ENCODE measurements at places on chromosomes 11 and 22.

DNA sequence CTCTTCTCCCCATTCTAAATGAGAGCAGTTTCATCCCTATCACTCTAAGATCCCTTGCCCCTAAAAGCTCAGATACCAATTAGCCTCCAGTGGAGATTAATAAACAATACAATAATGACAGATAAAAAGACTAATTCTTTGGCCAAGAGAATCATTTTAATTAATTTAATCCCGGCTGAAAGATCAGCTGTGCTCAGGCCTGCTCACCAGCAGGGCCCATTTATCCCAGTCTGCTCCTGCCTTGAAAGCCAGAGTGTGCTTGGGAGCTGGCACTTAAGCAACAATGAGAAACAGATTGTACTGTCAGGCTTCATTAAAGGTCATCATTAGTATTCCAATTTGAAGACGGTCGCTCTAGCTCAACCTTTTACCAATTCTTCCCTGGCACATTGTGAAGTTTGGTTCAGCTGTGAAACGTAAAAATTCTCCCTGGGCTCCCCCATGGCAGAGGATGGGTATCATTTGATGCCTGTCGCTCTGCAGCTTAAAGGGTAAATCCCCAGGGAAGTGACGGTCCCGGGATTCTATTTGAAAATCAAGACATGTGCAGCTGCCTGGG, 36.1 kb upstream of the HTATIP2 start:
- no peak for DNase-seq

DNA sequence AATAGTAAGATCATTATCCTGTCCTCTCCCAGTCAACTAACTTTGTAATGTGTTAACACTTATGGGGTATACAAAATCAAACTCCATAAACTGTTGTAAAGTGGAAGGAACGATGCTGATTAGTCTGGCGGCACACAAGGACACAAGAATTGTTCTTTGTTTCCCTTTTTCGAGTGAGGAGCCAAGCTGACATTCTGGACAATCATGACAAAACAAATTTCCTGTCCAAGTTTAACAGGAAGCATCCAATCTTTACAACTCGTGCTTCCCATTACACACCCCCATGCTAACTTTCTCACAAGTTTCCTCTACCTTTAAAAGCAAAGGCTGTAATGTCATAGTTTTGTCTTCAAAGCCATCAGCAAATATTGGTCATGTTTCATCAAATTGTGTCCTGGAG, 20.4 kb upstream of the LDLRAD3 start:
- no peak for DNase-seq

DNA sequence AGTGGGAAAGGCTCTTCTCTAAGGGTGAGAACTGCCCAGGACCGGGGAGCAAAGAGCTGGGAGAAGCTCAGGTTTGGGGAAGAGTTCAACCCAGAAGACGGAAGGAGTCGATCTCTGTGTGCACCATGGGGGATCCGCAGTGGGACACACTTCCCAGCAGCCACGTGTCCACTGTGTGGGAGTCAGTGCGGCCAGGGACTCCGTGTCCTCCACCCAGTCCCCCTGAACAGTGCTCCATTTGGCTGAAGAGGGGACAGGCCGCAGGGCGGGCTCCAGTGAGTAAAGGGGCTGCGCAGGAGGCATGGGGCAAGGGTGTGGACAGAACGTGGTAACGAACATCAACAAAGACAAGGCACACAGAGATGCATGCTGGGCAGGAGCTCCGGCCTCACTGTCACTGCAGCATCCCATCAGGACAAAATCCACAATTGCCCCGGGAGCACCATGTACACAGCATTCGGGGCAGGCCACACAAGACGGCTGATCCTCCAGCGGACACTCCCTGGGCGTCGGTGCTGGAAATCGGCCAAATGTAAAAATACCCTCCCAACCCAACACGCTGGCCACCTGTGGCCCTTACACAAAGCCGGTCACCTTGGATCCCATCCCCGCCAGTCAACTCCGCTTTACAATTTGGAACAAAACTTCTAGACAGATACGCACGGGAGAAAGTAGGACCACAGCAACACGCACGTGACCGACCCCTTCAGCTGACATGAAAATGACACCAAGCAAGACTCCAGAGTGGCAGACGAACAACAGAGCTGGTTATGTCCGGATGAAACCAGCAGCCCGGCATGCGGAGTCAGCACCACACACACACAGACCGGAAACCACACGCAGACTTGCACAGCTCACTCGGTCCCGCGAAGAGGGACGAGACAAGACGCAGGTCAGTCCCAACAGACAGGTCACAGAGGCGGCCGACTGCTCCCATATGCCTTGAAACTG, 366.8 kb downstream of the SHANK2 start:
- DNase-seq, result peak; percentile 7

DNA sequence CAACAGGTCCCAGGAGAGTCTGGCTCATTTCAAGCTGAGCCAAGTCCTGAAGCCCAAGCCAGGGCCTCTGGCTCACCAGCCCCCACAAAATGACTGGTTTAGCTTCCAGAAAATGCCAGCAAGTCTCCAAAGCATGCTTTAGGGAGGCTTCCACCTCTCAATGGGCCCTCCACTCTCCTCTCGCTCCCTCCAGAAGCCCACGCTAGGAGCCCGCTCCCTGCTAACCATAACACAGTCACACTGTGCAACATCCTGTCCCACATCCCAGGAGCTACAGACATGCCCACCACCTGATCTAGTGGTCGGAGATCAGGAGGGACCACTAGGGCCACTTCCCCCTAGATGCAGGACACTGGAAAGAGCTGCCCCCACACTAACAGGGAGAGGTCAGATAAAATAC, 6.9 kb downstream of the SULT4A1 start:
- DNase-seq, result no peak

DNA sequence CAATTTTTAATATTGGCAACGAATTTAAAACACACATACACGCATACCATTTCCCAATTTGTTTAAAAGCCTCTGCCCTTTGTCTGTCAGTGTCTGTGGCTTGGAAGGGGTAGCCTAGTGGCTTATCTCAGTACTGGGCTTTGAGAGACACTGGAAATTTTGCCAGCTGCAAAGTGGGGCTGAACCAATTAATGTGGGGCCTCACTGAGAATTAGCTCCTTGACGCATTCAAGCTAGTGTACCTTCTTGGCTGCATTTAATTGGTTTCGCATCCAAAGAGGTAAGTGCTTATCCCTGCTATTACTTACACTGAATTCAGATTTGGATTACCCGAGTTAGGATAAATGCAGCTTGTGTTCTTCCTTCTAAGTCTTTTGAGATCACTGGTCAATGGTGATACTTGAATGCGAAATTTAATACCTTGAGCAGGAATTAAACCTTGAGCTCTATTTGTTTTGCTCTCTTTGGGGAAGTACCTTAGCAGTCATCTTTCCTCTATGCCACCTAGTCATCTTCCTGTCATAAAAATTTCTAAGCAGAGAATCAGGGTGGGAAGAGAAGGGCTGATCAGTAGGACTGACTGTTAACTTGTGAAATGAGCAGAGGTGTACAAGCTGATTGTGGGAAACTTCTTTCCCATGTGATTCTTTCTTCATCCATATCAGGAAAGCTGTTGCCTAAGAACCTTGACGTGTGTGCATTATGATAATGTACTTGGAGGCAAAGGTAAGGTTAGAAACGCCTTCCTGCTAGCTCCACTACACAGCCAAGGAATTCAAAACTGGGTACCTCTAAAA, 187.7 kb upstream of the E2F8 start:
- no peak for DNase-seq

DNA sequence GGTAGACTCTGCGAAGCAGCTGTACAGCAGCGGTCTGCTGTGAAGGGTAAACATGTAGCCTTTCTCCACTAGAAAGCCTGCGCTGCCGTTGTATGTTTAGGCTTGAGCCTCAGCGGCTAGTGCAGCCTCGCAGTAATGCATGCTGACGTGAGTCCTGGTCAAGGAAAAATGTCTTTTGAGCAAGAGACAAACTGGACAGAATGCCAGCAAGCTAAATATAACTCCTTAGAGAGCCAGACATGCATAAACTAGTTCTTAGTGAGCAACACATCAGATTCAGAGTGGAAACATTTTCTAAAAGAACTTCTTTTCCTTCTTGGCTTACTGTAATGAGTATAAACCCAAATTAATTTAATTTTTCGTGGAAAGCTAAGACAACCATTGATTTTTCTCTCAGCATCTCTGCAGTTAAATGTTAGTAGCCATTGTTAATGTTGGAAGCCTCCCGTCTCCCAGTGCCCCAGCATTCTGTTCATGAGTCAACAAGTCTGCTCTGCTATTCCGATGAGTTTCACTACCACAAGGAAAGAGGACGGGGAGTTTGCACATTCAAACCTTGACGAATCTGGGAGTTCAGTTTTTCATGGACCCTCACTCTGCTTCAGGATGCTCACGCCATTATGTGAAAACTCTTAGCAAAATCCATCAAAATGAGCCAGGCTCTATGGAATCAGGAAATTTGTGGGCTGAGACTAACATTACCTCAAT, 51.4 kb downstream of the JAM3 start:
- no peak for DNase-seq

- DNase-seq, result no peak
These were observed 73.5 kb upstream of the THY1 start for GRCh38 chr11:119496469-119496868.

DNA sequence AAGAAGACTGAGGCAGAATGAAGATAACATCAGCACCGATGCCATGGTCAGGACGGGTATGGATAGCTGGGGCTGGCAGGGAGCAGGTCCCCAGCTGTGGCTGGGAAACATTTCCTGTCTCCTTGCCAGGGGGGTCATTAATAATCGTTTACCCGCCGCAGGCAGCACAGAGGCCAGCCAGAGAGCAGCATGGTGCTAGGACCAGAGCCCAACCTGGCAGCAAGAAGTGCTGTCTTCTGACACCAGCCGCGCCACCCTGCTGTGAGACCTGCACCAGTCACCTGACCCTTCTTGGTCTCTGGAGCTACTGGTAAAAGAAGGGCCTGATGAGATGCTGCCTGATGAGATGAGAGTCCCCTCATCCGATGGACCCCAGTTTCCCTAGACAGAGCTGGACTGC, 36.3 kb downstream of the PDE2A start:
- no peak for DNase-seq

DNA sequence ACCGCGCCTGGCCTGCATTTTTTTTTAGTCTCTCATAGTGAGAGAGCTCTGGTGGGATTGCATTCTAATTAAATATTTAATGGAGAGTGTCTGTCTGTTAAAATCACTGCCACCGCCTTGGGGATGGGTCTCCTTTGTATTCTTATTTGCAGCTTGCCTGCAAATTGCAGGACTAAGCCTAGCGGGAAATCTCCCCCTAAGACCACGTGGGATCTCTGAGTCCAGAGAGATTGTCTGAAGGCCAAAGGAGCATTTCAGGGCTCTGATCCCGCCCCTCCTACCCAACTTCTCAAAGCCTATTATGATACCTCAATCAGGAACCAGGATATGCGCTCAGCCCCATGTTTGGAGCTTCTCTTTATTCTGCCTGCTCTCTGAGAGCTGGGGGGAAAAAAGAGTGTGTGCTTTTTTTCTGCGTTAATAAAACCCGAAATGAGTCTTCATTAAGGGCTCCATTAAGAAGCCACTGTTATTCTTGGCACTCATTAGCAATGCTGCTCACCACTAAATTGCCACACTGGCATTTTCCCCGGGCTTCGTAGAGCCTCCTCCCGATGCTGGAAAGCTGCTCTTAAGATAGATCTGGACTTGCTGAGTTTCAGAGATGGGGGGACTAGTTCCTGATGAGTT, 92.9 kb upstream of the THY1 start:
- DNase-seq, result no peak

GRCh38 chr11:65404638-65405339, 17.8 kb upstream of the NEAT1 start:
- DNase-seq, result no peak

GRCh38 chr11:31408201-31408600, 38.5 kb downstream of the DNAJC24 start:
- no peak for DNase-seq

DNA sequence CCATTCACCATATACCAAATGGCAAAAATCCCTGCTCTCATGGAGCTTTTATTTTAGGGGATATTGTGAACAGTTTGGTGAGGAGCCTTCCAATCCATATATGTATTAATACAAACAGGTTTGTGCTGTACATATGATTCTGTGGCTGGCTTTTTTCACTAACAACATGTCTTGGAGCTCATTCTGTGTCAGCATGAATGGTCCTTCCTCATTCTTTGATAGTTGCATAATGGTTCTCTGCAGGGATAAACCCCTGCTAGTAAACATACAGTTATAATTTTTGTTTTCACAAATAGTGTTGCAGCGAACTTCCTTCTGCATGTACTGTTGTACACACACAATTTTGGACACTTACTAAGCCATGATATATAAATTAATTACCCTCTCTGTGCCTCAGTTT, 8.3 kb downstream of the PRR5L start:
- no peak for DNase-seq

DNA sequence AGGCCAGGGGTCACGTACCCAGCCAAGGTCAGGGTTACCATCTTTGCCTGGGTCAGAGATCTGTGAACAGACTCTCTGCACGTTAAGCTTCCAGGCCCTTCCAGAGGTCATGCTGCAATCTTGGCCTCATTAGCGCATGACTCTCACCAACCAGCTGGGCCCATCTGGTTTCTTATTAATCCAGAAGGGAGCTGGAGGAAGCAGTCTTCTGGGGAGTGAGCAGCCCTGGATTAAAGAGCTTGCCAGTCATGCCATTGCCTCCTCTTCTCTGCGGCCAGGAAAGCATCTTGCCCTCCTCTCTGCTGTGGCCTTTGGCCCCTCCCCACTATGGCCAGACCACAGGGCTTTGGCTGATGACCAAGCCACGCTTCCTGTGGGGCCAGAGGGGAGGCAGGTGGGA, 57.4 kb downstream of the CHST1 start:
- peak; percentile 31 for DNase-seq

DNA sequence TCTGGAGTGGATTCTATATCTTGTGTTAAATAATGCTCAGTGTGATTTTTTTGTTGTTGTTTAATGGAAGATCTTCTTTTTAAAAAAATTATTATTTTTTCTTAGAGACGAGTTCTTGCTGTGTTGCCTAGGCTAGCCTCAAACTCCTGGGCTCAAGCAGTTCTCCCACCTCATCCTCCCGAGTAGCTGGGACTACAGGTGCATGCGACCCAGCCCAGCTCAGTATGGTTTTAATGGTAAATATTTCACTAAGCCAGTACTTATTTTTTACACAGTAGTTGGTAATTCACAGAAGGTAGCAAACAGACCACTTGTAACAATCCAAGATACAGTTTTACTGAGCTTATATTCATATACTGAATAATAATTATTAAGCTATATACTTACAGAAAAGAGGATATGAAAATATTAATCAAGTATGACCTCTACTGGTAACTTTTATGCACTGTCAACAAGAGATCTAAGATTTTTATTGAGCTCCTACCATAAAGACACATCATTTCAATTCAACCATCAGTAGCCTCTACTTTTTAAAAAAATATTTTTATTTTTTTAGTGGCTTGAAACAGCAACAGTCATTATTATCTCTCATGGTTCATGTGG, 6.1 kb upstream of the CD59 start:
- no peak for DNase-seq

DNA sequence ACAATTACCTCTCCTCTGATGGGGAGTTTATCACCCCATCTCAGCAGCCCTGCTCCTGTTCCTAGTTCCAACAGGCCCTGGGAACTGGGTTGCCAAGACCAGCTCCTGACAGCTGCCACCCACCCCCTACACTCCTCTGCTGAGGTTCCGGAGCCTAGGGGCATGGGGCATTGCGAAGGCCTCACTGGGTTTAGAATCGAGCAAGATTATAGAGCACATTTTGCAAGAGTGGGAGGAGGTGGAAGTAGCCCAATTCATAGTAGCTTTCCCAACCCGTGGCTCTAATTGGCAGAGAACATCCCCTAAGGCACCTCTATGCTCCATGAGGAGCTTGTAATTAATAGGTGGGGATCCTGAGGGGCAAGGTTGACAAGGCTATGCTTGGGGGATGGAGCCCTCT, 23.0 kb downstream of the MYEOV start:
- no peak for DNase-seq

All from right renal pelvis (tissue), 4 donors.